ENCODE measurements at places on chromosomes 7 and 10. TPM values are rescaled to one million over a fixed set of nuclear protein-coding genes. Genes with fewer than 3 reads are reported as not detected.

The GHRHR gene
- not detected for total RNA-seq

The ANXA8L1 gene
- not detected for total RNA-seq

The NUDT13 gene
- 1.0 TPM for total RNA-seq

The ZNF37A gene
- total RNA-seq: 31.9 TPM

The NRAP gene
- not detected for total RNA-seq

The ANKRD30A gene
- total RNA-seq: not detected

The MPLKIP gene
- total RNA-seq: 39.0 TPM

The TMEM196 gene
- not detected for total RNA-seq

The TMEM213 gene
- total RNA-seq: not detected

The PIP gene
- not detected for total RNA-seq

The TBX20 gene
- total RNA-seq: 0.11 TPM

The GDI2 gene
- 302 TPM for total RNA-seq

The NPY gene
- not detected for total RNA-seq

The CYP2C19 gene
- not detected for total RNA-seq

The NEURL1 gene
- 2.2 TPM for total RNA-seq

The GRID2IP gene
- 0.18 TPM for total RNA-seq

All from activated T-helper 2 cell treated with anti-CD3 and anti-CD28 coated beads, Interferon-gamma antibody, Interleukin-2, Interleukin-4, amounts not matched to agents 10 μg/mL and 5 μg/mL and 100 μg/mL, durations not matched to agents 14 hours and 24 hours and 36 hours (primary cell).